ENCODE measurements at places on chromosomes 7 and 10.
A peak's percentile ranks its signal among the peaks of the same experiment; 100 is the strongest.

GRCh38 chr7:158705234-158705850 lies 738 bp upstream of the NCAPG2 start:
- DNase-seq = no peak

DNA sequence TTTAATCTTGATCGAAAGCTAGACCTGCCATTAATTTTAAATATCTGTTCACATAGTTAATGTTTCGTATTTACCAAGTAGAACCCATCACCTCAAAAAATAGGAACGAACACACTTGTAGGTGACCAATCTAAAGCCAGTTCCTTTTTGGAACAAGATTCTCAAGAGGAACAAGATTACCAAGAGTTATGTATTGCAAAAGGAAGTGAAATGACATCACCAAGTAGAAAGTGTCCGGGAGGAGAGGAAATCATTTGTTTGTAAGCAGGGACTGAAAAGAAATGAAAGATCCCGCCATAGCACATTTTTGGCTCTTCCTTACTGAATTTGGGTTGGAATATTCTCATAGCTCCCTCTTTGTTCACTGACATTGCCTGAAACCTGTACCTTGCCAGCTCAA lies 1200.5 kb downstream of the SORCS1 start:
- no peak for DNase-seq

DNA sequence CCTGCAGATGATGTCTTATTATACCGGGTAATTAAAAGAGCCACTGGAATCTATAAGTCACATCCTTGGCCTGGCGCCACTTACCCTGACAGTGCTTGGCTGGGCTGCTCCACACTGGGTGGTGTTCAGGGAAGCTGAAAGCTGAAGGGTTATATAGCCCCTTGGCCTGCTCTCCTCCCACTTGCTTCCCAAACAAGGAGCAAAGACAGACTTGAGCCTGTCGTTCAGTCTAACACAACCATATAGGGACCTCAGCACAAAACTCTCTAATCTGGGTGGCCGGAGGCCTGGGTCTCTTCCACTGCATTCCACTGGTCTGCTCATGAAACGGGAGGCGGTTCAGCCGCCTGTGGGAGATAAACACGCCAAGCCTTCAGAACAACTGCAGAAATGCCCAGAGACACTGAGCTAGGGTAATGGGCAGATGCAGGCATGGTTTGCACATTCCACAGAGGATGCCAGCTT lies at the start of gene ACTA2:
ACTA2 (minus strand) TSS at position 127 of the 465 bp plus-strand sequence. CDS start 3,843 bp downstream, outside the sequence.
- DNase-seq = no peak

- DNase-seq = no peak
These were observed 198.5 kb downstream of the PAXIP1 start for GRCh38 chr7:154804449-154804848.

- no peak for DNase-seq
These were observed 7.4 kb downstream of the CRTAC1 start for GRCh38 chr10:98023024-98023423.

DNA sequence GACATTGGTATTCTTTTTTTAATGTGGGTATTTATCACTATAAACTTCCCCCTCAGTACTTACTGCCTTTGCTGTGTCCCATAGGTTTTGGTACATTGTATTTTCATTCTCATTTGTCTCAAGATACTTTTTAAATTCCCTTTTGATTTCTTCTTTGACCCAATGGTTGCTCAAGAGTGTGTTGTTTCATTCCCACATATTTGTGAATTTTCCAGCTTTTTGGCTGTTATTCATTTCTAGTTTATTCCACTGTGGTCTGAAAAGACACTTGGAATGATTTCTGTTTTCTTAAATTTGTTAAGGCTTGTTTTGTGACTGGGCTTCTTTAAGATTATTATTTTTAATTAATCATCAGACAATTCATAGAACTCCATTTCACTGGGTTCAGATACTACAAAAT lies 105.0 kb downstream of the EPC1 start:
- DNase-seq = no peak

GRCh38 chr7:52897713-52898112 lies 137.7 kb upstream of the POM121L12 start:
- DNase-seq = no peak

DNA sequence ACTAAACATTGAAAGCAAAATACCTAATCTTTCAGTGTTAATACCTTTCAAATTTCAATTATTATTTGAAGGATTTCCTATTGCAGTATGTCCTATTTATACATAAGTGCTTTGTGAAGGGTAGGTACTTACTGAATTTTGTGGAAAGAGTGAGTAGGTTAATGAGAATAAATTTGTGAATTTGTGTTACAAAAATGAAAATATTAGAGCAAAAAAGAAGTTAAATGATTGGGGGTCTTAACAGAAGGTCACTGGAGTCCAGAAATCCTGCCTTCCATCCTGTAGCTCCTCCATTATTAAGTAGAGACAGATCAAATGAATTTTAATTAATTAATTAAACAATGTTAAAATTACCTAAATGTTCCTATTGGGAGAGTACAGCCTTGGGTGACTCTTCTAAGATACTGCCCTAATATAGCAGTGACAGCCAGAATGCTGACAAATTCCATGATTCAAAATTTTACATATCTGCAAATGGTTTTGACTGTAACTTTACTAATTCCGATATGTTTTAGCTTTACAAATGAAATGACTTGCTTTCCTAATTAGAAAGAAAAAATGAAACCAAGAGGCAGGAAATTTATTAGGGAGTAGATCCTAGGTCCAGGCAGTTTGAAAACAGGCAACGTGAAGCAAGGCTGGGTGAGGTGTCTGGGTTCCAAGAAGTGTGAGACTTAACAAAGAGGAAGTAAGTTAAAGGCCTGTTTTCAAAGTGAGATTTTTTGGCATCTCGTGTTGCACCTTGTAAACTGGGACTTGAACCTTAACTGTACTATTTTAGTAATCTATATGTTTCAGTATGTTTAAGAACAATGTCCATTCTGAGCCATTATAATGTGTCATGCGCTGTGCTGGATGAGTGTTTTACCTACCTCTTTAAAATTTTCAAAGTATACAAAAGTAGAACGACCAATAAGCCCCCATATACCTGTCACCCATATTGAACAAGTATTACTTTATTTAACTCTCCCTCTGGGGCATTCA lies 1.5 kb downstream of the PIK3CG start:
- DNase-seq = no peak

DNA sequence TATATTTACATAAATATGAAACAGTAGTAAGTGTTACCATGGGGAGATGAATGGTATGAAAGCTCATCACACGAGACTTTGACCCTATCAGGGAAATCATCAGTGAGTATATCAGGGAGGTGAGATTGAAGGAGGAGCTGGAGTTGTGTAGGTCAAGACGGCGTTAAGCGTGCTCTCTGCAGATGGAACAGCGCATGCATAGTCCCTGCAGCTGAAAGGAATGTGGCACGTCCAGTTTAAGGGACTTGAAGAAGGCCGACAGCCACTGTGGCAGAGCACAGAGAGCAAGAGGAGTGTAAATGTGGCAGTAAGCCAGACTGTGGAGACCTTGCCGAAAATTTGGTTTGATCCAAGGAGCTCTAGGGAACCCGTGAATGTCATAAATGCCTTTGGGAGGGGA lies 38.9 kb downstream of the POU6F2 start:
- DNase-seq = no peak

DNA sequence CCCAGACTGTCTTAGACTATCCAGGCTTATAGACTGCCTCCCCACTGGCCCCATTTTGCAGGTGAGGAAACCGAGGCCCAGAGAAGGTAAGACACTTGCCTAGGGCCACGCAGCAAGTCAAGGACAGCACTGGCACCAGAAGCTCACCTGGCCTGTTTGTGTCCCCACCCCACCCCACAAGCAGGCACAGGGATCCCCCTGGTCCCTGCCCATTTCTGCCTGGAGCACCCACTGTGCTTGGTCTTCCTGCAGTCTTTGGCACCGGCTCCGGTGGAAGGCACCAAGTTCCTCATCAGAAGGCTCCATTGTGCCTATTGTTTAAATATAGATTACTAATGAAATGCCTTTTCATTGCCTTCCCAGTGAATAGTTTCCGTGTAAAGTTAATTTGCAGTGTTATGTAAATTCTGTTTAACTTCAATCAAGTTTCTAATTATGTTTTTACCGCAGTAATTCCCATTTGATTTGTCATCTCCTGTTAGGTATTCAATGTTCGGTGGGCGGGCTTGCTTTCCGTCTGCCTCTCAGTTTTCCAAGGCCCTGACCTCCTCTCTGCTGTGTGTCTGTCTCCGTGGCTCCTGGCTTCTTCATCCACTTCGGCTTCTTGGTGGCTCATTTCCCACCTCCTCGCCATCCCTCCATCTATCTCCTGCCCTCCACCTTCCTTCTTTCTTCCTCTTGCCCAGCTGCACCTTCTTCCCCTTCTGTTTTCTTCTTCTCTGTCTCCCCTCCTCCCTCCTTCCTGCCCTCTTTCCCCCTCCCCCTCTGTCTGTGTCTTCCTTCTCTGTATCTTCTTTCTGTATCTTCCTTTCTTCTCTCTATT lies 75.8 kb downstream of the ZMIZ1 start:
- no peak for DNase-seq

DNA sequence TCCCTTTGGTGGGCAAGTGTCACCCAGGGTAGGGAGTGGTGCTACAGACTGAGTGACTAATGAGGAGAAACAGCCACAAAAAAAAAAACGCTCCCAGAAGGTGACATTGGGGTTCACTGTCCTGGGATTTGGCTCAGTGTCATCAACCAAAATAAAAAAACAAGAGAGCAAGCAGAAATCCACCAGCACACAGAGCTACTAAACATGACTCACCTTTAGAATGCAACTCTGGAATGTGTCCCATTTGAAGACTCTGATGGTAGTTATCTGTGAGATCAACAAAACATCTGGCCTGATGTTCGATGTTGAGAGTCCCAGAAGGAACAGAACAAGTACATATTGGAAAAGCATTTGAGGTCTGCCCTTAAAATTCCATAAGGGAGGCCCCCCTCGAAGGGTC lies 200.3 kb upstream of the LYZL2 start:
- DNase-seq = no peak

DNA sequence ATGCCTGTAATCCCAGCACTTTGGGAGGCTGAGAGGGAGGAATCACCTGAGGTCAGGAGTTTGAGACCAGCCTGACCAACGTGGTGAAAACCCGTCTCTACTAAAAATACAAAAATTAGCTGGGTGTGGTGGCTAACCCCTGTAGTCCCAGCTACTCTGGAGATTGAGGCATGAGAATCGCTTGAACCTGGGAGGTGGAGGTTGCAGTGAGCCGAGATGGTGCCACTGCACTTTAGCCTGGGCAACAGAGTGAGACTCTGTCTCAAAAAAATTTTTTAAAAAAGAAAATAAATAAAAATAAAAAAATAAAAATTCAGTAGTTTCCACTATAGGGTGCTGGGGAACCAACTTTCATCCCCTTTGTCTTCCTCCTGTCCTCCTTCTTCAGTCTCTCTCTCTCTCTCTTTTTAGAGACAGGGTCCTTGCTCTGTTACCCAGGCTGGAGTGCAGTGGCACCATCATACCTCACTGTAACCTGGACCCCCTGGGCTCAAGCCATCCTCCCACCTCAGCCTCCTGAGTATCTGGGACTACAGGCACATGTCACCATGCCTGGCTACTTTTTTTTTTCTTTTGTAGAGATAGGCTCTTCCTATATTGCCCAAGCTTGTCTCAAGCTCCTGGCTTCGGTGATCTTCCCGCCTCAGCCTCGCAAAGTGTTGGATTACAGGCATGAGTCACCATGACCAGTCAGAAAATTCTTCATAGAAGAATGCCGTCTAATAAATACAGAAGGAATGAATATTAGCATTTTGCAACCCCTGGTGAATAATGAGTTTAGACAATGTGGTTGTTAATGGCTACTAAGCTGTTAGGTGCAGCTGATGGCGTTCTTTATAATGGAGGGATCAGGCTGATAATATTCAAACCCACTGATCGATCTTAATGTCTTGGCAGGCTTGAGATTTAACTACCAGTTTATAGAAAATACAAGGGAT lies 20.6 kb downstream of the RBM20 start:
- no peak for DNase-seq

- no peak for DNase-seq
These were observed 56.1 kb downstream of the TWIST1 start for GRCh38 chr7:19061331-19061730.

DNA sequence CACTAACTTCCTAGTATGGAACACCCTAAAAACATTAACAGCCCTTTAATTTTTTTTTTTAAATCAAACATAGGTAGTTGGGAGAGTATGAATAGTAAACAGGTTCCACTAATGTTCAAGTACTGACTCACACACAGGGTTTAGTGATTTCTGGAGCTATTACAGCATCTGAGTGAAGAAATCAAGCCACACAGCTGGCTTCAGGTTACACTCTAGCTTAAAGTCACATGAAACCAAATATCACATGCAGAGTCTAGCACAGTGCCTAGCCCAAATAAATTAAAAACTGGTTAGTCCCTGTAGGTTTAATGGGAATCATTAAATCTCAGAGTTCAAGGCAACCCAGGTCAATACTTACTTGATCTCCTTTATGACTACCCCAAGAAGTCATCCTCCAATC lies 11.6 kb downstream of the PANK1 start:
- DNase-seq = no peak

- DNase-seq = no peak
These were observed 150.2 kb downstream of the GNAI1 start for GRCh38 chr7:80284855-80285254.

- no peak for DNase-seq
These were observed 16.3 kb downstream of the GSAP start for GRCh38 chr7:77399816-77400215.

- DNase-seq = no peak
These were observed 191.8 kb downstream of the TNS3 start for GRCh38 chr7:47389923-47390630.

- DNase-seq = no peak
These were observed 42.1 kb downstream of the CUX1 start for GRCh38 chr7:101859411-101860106.

GRCh38 chr7:135976312-135977006 lies 700 bp downstream of the MTPN start:
- peak; percentile 60 for DNase-seq

- no peak for DNase-seq
These were observed 818.6 kb downstream of the TNS3 start for GRCh38 chr7:46763344-46763743.

Data from HEK293T (cell line).